ENCODE measurements at places on chromosomes 5 and 9.

DNA sequence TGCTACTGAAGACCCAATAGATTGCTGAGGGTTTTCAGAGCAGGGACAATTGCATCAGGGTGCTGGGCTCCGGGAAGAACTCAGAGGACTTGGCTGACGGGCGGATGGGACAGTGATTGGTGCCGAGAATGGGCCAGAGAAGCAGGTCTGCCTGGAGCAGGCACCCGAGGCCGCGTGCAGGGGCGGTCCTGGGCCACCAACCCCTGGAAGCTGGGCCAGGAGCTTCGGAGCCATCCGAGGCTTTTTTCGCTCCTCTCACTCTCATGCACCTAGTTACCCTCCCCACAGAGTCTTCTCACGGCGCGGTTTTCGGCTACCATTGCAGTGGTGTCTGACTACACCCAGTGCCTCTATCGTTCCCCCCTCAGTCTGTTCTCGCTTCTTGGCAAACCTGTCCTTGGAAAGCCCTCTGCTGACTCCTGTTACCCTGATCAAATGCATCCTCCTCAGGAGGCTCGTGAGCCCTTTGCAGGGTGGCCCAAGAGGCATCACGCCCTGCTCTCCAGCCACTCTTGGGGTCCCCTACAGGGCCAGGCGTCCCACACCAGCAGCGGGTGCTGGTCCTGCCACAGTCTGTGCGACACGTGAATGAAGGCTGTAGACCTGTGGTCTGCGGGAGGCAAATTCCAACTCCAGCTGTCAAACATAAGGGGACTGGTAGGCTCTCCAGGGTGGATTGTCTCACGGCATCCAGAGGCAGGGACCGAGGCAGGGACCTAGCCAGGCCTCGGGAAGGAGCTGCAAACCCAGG, 1.2 kb upstream of the CLPTM1L start:
- DNase-seq = no peak

GRCh38 chr9:22175972-22176545, 167.0 kb upstream of the CDKN2B start:
- DNase-seq = peak; percentile 56

- DNase-seq = no peak
Observed at GRCh38 chr9:108191065-108191464, 664.7 kb downstream of the ACTL7B start.

DNA sequence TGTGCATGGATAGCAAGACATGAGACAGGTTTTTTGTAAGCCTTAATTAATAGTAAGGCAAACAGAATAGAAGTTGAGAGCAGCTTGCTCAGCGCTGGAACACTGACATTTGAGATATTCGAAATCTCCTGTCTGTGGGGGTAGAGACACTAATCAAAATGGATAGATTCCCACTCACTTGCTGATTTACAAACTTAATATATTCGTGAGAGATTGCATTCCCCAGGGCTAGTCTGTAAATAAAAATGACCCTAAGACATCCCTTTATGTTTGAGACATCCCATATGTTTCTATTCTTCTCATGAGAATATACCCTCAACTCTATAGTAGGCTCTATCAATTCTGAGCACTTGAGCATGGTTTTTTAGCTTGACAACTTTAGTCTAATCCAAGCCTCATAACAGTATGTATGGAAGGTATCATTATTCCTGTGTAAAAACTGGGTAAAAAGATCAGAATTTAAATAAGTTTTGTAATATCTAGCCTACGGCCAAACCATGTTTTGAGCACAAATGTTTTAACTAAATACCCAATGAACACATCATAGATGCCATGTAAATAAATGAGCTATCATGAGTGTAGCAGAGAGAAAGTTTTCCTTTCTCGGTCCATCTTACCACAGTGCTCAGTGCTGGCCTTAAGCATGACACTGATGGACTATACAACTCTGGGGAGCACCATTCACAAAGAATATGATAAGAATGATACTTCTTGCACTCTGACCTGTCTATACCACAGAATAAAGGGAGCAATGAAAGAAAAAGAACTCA, 609.2 kb downstream of the PSAT1 start:
- no peak for DNase-seq

GRCh38 chr9:99134893-99135341, 30.0 kb downstream of the TGFBR1 start:
- DNase-seq = no peak

Measured in activated CD4-positive, alpha-beta T cell treated with anti-CD3 and anti-CD28 coated beads, Interleukin-2, Interleukin-4, amounts not matched to agents 100 ng/mL and 50 ng/mL, durations not matched to agents 16 hours and 8 hours (primary cell).